ENCODE measurements at places on chromosomes 5 and 9. TPM values are rescaled to one million over a fixed set of nuclear protein-coding genes. Genes with fewer than 3 reads are reported as not detected.

GRCh38 chr5:39228596-39228995 is 9.2 kb upstream of the FYB1 start:
- no peak overlapping the region for H3K4me3 ChIP-seq
- H3K27ac ChIP-seq = no peak overlapping the region
- H3K36me3 ChIP-seq = no peaks in the 10 kb centered on the region
- H3K4me1 ChIP-seq = peaks cover 12% of the 10 kb centered on the region
- DNase-seq = no peak

- no peaks in the 10 kb centered on the region for H3K4me1 ChIP-seq
- DNase-seq = no peak
- H3K27ac ChIP-seq = no peak overlapping the region
- H3K27me3 ChIP-seq = no peaks in the 10 kb centered on the region
- H3K4me3 ChIP-seq = no peak overlapping the region
Measured at GRCh38 chr9:12739014-12739652, 35.7 kb upstream of the LURAP1L start.

- H3K36me3 ChIP-seq = no peaks in the 10 kb centered on the region
- H3K4me1 ChIP-seq = no peaks in the 10 kb centered on the region
Measured at GRCh38 chr9:70933321-70933720, 188.1 kb downstream of the TRPM3 start.

DNA sequence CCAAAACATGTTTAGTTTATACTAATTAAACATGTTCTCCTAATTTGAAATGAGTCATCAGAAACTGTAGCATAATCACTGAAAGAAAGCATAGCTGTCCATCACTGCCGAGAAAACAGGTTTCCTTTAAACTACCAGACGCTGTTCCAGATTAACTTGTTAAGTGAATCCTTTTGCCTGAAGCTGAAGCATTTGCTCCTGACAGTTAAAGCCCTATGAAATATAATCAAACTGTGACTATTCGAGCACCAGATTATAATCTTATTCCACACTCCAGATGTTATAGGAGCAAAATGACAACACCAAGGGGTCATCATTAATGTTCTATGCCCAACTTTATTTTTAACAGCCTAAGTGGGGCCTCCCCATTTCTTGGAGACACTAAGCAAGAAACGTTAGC is 86.0 kb upstream of the CTSL start:
- no peaks in the 10 kb centered on the region for H3K36me3 ChIP-seq
- H3K27ac ChIP-seq = no peak overlapping the region
- no peak for DNase-seq
- no peak overlapping the region for H3K4me3 ChIP-seq
- H3K4me1 ChIP-seq = no peaks in the 10 kb centered on the region
- no peaks in the 10 kb centered on the region for H3K27me3 ChIP-seq

DNA sequence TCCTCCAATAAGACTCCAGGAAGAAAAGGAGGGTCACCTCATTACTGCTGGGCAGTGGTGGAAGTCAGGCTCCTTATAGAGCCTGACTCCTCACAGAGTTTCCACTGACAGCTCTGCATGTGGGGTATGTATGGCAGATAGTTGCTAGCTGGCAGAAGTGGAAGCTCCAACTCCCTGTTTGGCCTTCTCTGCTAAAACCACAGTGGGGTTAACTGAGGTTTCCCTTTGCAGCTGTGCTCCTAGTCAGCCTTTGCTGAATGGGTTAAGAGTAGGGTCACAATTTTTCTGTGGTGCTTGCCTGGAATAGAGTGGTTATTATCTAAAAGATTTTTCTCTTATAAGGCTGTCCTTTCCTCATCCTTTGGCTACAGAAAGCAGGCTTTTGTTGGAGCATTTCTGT is 327.5 kb downstream of the FBXL17 start:
- H3K36me3 ChIP-seq = no peaks in the 10 kb centered on the region
- no peak overlapping the region for H3K27ac ChIP-seq
- H3K27me3 ChIP-seq = no peaks in the 10 kb centered on the region
- no peak for DNase-seq
- no peaks in the 10 kb centered on the region for H3K4me1 ChIP-seq

- H3K27me3 ChIP-seq = no peaks in the 10 kb centered on the region
- no peak overlapping the region for H3K4me3 ChIP-seq
- no peaks in the 10 kb centered on the region for H3K36me3 ChIP-seq
- no peak overlapping the region for H3K27ac ChIP-seq
- no peaks in the 10 kb centered on the region for H3K4me1 ChIP-seq
- no peak for DNase-seq
Measured at GRCh38 chr9:84456527-84456926, 116.0 kb upstream of the SLC28A3 start.

DNA sequence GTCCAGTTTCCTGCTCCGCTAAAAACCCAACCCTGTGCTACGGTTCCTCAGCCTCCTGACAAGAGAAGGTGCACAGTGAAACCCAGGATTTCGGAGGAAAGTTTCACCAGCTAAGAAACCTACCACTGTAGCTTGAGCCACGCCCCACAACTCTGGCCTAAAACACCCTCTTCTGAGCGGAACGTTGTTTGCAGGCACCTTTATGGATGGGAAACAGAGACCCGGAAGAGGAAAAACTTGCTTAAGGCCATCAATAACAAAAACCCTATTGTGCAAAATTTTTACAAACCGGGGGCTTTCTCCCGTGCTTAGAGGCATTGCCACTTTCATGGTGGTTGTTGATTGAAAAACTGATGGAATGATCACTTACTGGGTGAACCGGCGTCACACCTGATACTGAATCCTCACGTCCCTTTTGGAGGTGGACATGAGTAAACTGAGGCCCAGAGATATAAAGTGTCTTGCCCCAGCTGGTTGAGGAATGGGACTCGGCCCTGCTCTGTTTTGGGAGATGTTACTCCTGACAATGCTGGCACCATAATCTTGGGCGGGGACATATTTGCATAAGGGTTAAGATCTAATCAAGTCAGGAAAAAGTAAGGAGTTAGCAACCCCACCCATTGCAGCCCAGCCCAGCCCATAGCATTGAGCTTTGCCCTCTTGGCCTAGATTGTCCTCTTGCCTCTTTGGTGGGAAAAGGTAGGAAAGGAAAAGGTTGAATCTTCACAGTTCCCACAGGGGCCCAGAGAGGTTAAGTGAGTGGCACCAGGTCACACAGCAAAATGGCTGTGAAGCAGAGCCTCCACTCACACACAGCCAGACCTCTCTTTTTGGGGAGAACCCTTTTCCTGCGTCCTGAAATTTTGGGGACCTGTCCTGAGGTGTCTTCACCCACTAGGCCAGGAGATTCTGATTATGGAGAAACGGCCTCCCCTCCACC is 23.2 kb upstream of the PTGS1 start:
- H3K4me1 ChIP-seq = peaks cover 7% of the 10 kb centered on the region
- H3K36me3 ChIP-seq = no peaks in the 10 kb centered on the region
- peaks cover 13% of the 10 kb centered on the region for H3K27me3 ChIP-seq
- H3K27ac ChIP-seq = no peak overlapping the region
- DNase-seq = no peak

DNA sequence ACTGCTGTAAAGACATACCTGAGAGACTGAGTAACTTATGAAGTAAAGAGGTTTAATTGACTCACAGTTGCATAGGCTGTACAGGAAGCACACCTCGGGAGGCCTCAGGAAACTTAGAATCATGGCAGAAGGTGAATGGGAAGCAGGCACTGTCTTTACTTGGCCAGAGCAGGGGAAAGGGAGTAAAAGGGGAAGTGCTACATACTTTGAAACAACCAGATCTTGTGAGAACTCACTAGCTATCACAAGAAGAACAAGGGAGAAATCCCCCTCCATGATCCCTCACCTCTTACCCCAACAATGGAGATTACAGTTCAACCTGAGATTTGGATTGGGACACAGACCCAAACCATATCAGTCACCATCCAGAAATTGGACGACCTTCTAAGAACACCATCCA is 1285.8 kb upstream of the CDH9 start:
- no peak overlapping the region for H3K27ac ChIP-seq
- H3K4me3 ChIP-seq = no peak overlapping the region
- H3K36me3 ChIP-seq = no peaks in the 10 kb centered on the region
- H3K4me1 ChIP-seq = no peaks in the 10 kb centered on the region

DNA sequence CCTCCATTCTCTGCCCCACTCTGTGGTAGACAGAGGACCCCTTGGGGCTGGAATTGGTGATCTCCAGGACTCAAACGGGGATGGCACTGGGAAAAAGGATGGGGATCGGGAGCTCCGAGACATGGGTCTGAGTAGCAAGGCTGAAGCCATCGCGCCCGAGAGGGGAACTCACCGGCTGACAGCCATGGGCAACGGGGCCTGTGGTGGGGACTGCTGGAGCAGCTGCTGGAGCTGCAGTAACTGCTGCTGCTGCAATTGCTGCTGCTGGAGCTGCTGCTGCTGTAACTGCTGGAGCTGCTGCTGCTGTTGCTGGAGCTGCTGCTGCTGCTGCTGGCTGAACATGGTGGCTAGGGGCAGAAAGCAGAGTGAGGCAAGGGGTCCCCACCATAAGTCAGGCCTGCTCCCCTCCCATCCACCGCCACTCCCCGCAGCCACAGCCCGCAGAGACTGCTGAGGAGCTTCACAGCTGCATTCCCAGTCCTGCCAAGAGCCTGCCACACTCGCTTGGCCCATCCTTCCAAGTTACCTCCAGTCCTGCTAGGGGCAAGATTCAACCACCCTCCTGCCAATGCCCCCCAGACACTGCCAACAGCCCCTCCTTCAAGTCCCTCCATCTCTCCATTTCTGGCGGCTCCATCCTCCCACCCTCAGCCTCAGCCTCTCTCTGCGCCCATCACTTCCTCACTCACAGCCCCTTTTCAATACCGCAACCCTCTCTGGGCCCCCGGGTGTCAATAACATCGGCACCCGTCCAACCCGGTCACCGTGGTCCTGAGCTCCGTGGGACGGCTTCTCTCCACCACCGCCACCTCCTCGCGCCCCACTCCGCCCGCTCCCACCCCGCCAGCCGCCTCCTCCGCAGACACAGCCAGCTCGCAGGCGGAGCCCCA is 611 bp downstream of the CIZ1 start:
- H3K27ac ChIP-seq = peak overlapping the region; percentile 80
- H3K36me3 ChIP-seq = peaks cover 22% of the 10 kb centered on the region
- H3K4me1 ChIP-seq = peaks cover 28% of the 10 kb centered on the region
- H3K27me3 ChIP-seq = no peaks in the 10 kb centered on the region
- peak overlapping the region; percentile 82 for H3K4me3 ChIP-seq
- no peak for DNase-seq

DNA sequence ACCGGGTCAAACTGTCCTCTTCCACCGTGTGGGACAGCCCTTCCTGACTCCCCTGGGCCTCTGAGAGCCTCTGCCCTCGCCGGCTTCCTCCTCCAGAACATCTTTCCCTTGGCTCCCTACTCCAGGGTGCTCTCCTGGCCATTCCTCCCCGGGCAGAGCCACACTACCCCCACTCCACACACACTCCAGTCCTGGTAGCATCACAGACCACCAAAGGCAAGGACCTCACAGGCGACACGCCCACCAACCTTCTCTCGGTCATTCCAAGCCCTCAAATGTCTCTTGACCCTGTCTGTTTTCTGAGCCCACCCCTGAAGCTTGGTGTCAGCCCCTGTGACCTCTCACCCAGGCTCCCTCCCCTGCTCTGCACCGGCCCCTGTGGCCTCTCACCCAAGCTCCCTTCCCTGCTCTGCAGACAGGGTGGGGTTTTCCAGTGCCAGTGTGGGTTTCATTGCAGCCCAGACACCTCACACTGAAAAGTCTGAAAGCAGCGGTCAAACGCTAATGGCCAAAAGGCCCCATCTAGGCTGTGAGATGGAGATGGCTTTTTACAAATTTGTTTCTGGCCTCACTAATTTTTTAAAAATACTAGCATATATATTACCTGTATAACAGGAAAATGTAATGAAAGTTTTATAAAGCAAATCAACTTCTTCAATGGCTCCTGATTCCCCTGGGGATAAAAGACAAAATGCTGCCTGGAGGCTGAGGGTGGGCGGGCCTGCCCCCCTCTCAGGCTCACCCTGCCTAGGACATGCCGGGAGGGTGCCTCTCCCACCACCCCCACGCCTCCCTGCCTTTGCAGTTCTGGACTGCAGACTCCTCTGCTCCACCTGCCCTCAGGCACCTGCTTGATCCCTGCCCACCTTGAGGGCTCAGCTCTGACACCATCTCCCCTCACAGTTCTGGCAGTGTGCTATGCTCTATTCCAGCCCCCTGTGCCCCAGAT is 10.5 kb downstream of the LRRC26 start:
- no peak for DNase-seq
- no peak overlapping the region for H3K4me3 ChIP-seq
- H3K27me3 ChIP-seq = peaks cover 9% of the 10 kb centered on the region

DNA sequence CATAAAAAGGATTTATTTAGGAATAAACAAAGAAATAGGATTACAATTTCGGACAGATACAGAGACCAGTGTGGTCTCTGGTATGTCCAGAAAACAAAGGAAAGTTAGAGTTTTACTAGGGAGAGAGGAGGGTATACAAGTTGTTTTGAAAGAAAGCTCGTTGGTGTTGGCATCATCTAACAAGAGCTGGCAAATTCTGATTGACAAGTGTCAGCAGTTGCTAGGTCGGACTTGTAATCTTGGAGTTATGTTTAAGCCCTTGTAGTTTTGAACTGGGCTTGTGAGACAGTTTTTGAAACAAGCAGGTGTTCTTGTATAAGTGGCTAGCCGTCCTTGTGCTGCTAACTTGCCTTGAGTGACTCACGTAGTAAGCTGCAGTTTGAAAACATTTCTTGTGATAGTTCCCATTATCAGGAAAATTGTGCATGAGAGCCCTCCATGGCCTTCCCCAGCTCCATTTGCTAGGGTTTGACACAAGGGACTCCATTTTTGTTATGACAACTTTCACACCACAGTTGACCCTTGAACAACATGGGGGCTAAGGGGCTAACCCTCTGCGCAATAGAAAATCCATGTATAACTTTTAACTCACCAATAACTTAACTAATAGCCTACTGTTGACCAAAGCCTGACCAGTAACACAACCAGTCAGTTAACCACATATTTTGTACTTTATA is 48.1 kb downstream of the ZNF622 start:
- DNase-seq = no peak
- H3K4me1 ChIP-seq = no peaks in the 10 kb centered on the region
- no peak overlapping the region for H3K27ac ChIP-seq

Gene BNC2
- total RNA-seq = not detected

Gene ACO1
- 7.9 TPM for total RNA-seq

Gene FXN
- 15.9 TPM for total RNA-seq

Gene HTR4
- total RNA-seq = not detected

Gene GRAMD2B
- 4.8 TPM for total RNA-seq

Gene FAM221B
- not detected for total RNA-seq
